NCI-H69 (cell line): ENCODE measurements at places on chromosomes 7 and 10.

DNA sequence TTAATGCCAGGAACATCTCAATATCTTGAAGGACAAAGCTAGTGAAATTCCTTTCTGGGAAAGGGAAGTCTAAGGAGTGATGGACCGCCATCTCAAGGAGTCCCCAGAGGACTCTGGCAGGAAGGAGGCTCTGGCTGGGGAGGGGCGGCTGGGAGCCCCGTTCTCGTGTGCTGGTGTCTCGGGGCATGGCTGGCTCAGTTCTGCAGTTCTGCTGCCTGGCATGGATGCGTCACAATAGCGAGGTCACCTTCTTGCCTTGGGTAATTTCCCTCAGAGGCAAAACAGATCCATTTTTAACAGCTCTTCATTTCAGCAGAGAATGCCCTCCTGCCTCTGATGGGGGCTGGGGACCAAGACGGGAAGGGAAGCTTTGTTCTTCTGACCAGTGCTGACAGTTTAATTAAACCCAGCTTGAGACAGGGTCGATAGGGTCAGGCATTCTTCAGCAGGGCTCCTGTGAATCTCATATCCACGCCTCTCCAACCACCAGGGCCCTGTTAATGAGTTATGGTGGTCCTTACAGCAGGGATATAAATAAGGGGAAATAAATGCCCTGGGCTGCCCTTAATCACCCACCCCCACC is 35.7 kb downstream of the SLIT1 start:
- DNase-seq, result no peak

- DNase-seq, result no peak
These were observed 853.5 kb downstream of the KCNMA1 start for GRCh38 chr10:76784076-76784475.

GRCh38 chr7:101575168-101575567 is 53.9 kb downstream of the MYL10 start:
- DNase-seq, result no peak

- DNase-seq, result no peak
These were observed 40.3 kb downstream of the ZNF22 start for GRCh38 chr10:45040921-45041542.

- no peak for DNase-seq
These were observed 25.0 kb downstream of the CYP3A7 start for GRCh38 chr7:99709838-99710578.

GRCh38 chr10:28984431-28984830 is 304.4 kb upstream of the LYZL1 start:
- DNase-seq, result peak; percentile 72

DNA sequence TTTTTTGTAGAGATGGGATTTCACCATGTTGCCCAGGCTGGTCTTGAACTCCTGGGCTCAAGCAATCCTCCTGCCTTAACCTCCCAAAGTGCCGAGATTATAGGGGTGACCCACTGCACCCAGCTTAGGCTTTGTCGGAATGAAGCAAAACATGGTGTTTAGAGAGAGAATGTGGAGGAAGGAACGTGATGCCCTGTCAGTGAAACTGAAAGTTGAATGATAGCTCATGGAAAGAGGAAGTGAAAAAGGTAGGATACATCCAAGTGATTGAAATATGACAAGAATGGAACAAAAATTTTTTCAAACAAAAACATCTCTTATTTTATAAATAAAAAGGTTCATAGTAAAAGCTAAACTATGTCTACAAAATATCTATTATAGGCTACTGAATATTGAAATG is 5.9 kb downstream of the AKAP9 start:
- no peak for DNase-seq

- DNase-seq, result no peak
These were observed 60.0 kb downstream of the NAMPT start for GRCh38 chr7:106224797-106225196.

GRCh38 chr7:158910254-158911053 is 54.1 kb downstream of the DYNC2I1 start:
- no peak for DNase-seq

DNA sequence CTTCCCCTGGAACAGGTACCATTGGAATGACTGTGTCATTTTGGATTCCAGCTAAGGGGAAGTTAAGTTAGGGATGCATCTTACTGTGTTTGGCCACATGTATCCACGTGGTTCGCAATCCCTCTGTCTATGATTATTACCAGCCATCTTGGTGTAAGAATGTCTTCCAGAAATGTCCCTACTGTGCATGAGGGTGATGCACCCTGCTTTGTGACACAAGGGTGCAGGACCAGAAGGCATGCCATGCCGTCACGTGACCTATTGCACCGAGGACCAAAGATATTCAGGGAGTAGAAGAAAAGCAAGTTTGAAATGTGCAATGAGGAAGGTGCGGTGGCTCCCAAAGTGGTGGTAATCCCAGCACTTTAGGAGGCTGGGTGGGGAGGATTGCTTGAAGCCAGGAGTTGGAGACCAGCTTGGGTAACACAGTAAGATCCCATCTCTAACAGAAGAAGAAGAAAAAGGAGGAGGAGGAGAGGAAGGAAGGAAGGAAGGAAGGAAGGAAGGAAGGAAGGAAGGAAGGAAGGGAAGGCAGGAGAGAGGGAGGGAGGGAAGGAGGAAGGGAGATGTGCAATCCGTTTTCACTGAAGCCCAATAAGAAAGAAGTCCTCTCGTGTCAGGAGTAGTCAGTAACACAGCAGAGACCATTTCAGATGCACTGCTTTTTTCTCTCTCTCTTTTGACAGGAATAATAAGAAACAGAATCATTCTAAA is 42.5 kb upstream of the USP6NL start:
- no peak for DNase-seq

DNA sequence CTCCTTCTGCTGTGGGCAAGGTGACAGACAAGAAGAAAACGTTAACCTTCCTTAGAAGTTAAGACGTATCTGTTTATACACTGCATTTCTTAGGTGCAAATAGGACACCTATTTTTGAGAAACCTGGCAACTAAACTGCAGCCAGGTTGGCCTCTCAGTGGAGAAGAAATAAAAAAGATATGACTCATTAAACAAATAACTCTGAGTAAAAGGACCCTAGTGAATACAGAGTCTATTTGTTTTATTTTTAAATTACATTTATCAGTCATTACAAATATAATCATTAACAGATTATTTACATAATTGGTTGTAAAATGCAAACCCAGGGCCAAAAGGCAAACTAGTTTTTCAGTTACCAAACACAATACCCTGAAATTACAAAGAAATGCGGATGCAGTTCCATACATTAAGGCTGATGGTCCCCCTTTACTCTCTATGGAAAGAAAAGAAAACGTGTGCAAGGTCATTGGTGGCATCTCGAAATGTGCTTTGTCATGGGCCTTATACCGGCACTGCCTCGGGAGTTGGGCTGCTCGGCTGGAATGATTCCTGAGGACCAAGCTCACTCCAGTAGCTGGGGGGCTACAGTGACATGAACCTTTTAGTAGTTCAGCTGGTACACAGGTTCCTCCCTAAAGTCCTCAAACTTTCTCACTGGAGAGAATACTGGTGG is 38.4 kb downstream of the ADRB1 start:
- DNase-seq, result peak; percentile 13

DNA sequence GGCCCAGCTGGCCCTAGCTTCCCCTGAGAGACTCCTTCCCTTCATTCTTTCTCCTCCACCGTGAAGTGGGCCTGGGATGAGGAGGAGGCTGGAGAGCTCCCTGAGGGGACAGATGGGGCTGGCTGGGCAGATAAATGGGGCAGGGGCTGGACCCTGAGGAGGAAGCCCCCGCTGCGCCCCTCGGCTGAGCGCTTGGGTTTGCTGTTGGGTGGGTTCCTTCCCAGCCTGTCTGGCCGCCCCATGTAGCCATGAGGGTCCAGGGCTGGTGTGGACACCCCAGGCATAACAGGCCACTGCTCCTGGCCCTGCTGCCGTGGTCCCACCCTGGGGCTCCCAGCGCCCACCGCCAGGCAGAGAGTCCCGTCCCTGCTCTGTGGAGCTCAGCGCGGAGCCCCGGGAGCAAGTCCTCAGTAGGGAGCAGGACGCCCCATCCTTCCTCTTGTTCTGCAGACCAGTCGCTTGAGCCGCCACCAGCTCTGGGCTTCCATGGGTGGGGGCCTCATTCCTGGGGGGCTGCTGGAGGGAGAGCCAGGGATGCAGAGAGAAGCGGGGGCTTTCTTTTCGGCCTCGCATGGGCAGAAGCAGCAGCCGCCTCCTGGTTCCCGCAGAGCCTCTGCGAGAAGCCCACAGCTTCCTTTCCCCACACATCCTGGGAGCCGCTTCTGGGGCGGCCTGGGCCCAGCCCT is 266.4 kb upstream of the TCERG1L start:
- DNase-seq, result no peak

DNA sequence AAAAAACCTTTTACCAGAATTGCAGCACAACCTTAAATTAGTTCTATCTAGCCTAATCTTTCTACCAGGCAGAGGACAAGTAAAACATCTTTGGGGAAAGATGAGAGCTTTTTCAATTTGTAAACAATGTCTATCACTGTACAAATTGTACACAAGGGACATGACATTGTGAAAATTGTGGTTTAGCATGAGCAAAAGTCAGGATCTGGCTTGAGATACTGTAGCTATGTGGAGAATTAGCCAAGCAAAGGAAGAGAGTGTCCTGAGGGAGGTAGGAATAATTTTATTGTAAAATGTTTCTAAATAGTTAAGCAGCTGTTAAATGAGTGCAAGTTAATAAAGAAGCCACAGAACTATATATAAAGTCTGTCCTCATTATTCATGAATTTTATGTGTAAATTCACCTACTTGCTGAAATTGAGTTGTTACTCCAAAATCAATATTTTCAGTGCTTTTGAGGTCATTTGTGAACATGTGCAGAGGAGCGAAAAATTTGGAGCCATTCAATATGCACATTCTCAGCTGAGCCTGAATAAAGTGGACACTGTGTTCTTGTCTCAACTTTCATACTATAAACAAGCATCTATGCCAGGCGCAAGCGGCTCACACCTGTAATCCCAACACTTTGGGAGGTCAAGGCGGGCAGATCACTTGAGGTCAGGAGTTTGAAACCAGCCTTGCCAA is 42.8 kb upstream of the POM121L12 start:
- no peak for DNase-seq

- no peak for DNase-seq
These were observed 45.7 kb downstream of the PRPF18 start for GRCh38 chr10:13632440-13632839.

GRCh38 chr10:78929541-78929940 is 139.2 kb upstream of the ZMIZ1 start:
- no peak for DNase-seq

GRCh38 chr7:34726221-34726620 is 68.2 kb downstream of the NPSR1 start:
- DNase-seq, result no peak

DNA sequence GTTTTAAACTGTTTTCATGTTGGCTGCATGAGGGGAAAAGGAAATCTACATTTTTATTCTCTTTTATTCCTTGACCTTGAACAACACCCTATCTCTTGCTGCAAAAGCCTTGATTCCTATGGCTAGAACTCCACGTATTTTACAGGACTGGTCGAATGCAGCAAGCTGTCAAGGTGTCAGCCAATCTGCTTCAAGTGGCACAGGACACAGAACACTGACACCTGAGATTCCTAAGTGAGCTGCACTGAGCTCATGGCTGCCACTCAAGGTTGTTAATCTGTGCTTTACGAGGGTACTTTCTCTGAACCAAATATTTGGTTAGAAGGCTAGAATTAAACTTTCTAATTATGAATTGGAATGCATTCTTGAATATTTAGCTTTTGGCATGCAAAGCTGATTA is 349.7 kb upstream of the COBL start:
- DNase-seq, result peak; percentile 25

GRCh38 chr7:24899161-24899560 is 80.8 kb downstream of the OSBPL3 start:
- DNase-seq, result no peak

DNA sequence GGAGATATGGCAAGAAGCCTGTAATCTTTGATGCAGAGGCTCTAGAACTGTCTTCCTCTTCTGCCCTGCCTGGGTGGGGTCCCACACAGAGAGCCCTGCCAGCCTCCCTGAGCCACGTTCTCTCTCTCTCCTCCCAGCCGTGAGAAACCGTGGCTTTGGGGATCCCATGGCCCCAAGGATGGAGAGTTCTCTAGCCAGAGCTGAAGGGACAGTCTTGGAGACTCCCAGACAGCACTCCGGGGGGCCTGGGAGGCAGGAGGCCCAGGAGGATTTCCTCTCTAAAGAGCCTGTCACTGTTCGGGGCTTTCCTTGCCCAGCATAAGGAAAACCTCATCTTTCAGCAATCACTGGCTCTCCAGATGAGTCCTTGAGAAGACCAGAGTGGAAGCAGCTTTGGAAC is 227.1 kb downstream of the ARHGAP12 start:
- no peak for DNase-seq

GRCh38 chr7:66267249-66267648 is 62.1 kb downstream of the TPST1 start:
- DNase-seq, result no peak

DNA sequence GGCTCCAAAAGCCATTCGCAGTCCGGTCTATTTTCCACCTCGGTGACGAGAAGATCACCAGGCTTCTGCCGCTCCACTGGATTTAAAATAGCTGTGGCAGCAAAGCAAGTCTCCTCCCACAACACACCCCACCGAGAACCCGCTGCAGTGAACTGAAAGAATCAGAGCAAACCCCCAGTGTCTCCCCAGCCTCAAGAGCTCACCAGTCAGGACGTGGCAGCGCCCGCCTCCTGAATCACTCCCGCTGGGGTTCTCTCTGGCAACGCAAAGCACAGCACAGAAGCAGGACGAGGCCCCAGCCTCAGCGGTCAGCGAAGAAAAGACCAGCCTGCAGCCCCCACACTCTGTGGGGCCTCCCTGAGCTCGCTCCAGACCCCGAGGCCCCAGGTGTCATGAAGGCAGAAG is 126.1 kb upstream of the PPP2R2D start:
- no peak for DNase-seq

DNA sequence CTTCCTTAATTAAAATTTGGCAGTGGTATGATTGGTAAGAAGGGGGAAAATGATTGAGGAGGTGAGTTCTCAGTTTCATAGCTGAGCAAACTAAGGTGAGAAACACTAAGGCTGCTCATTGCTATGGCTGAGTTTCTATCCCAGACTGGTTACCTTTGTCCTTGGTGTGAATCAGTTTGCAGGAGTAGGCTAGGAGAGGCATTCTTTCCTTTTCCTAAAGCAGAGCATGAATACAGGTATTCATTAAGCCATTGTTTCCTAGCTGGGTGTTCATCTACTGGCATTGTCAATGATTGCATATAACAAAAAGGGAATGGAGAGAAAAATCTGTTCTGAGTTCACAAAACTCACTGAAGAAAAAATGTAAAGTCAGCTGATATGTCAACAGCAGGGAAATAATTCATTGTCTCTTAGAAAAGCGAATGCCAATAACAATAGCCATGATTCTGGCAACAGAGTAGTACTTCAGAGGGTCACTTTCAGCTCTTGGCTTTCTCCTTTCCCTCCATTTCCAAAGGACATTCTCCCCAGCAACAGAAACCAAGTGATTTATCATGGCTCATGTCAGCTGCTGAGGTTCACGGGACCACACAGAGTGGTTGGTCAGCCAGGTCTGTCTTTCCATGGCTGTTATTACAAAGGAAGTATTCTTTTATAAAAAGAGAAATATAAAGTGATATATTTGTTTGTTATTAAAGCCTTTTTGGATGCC is 234.0 kb downstream of the BICC1 start:
- peak; percentile 32 for DNase-seq

- DNase-seq, result no peak
These were observed 112.2 kb downstream of the SEMA3C start for GRCh38 chr7:80806663-80807062.

- DNase-seq, result no peak
These were observed 340.8 kb downstream of the SUGCT start for GRCh38 chr7:40475681-40475982.

- no peak for DNase-seq
These were observed 46.2 kb upstream of the CCDC3 start for GRCh38 chr10:13047529-13048206.

- DNase-seq, result no peak
These were observed 23.9 kb downstream of the COL13A1 start for GRCh38 chr10:69825604-69826003.

- DNase-seq, result peak; percentile 51
These were observed 151.5 kb downstream of the ANK3 start for GRCh38 chr10:60237977-60238758.
